Motor neuron (in vitro differentiated cells): ENCODE measurements at places on chromosomes 6 and 20.
A peak's percentile ranks its signal among the peaks of the same experiment; 100 is the strongest.

GRCh38 chr6:122276637-122277036, 122.8 kb upstream of the HSF2 start:
- ATAC-seq: no peak

DNA sequence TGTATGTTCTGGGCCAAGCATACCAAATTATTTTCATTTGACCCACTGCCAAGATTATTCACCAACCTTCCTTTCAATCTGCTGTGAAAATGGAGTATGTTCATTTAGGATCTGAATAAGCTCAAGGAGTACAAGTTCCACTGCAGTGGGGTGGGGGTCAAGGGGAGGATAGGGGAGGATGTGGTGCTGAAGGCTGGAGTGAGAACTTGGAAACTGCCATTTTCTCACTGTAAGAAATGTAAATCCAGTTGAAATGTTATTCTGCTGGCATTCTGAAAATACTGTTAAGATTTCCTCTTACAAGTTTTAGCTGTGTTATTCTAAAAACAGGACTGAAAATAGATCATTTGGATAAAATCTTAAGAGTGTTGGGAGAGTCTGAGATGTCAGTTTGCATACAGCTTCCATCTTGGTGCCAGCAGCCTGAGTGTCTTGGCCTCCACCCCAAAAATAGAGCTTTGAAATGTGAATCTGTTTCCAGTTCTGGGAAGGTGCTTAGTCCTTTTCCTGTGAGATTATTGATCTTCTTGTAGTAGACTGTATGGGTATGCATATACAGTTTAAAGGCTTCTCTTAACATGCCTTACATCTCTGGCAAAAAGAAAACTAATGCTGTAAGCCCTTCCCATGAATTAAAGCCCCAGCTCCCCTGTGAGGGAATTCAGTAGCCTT, 84.3 kb downstream of the CTNNBL1 start:
- ATAC-seq: no peak

GRCh38 chr6:18693881-18694280, 306.7 kb downstream of the RNF144B start:
- ATAC-seq: peak; percentile 98

GRCh38 chr6:5809450-5809849, 197.3 kb downstream of the NRN1 start:
- no peak for ATAC-seq

DNA sequence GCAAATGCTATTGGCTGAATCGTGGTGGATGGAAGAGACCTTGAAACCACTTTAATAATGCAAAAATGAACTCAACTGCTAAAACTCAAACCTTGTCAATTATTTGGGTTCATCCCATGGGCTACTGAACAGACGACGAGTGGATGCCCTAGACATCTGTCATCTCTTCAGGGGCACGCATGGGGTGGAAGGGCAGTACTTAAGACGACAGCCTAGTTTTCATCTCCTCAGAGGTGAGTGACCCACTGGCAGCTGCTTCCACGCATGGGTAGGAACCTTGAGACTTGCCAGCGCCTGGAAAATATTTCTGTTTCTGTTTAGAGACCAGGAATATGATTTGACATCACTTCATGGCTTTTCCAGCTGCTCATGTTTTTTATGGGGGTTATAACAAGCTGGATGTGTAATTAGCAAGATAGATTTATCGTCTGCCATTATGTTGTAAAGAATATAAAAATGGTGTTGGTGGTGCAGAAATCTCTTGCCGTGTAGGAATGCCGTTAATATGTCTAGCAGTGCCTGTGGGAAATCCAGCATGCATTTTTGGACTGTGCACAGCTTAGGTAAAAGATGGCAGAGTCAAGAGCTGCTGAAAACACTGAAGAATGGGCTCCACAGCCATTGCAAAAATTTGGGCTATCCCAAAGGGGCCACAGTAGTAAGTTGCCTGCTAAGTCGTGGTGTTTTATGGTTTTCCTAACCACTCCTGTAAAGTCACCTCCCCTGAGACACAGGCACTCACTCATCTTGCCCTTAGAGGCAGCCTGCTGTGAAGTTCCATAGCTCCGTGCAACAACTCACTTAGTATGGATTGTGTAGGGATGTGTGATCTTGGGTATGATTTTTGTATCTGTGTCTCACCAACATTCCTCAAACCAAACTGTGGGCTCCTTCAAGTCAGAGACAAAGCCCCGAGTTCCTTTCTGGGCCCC, 203.3 kb downstream of the EYA2 start:
- ATAC-seq: no peak

DNA sequence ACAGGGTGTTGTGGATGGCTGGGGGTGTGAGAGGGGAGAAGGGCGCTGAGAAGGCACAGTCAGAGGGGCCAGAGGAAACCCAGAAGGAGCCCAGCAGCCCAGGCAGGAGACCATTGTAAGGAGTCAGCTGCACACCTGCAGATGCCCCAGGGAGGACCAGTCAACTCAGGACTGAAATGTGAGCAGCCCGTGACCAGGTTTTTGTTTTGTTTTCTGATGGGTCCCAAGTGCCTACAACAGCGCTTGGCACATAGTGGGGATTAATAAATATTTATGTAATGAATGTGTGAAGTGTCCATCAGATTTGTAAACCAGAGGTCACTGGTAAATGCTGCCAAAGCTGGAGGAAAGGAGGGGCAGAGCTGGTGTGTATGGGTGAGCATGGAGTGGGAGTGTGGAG, 30.2 kb downstream of the TRAM2 start:
- ATAC-seq: no peak

- no peak for ATAC-seq
Observed at GRCh38 chr6:54428431-54428830, 120.2 kb downstream of the TINAG start.

DNA sequence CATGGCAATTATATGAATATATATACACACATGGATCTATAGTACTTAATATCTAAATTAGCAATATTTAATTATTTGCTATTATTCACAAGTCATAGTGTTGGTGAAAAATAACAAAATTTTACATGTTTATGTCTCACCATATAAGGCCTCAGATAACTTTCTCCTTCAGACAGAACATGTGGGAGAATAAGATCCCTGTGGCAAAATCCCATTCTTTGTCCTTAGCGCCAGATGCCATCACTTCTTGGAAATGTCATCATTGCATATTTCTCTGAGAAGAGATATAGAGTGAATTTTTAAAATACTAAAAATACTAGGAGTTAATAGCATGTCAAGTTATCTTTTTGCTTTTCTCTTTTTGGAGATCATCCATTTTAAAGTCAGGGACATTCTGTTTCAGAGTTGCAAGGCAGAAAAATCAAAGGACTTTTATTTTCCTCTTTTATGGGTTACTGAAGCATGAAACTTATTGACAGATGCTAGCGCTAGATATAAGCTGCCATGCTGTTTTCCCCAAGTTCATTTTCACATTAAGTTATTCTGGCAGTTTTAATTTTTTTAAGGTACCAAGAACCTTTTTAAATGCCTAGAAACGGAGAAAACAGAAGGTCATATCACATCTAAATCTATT, 30.4 kb upstream of the STXBP5 start:
- no peak for ATAC-seq
